ENCODE measurements at places on chromosomes 5 and 9. TPM values are rescaled to one million over a fixed set of nuclear protein-coding genes. Genes with fewer than 3 reads are reported as not detected.
A peak's percentile ranks its signal among the peaks of the same experiment; 100 is the strongest.

Gene KCNN2
- 4.6 TPM for total RNA-seq

GRCh38 chr5:157584628-157585027 lies 9.1 kb upstream of the ADAM19 start:
- DNase-seq, result no peak
- H3K4me3 ChIP-seq, result no peak overlapping the region
- H3K27me3 ChIP-seq, result no peaks in the 10 kb centered on the region
- no peak overlapping the region for H3K27ac ChIP-seq
- no peaks in the 10 kb centered on the region for H3K36me3 ChIP-seq

GRCh38 chr9:118104363-118104762 lies 400.2 kb downstream of the TLR4 start:
- DNase-seq, result no peak
- no peaks in the 10 kb centered on the region for H3K4me1 ChIP-seq
- H3K36me3 ChIP-seq, result no peaks in the 10 kb centered on the region
- no peak overlapping the region for H3K27ac ChIP-seq

DNA sequence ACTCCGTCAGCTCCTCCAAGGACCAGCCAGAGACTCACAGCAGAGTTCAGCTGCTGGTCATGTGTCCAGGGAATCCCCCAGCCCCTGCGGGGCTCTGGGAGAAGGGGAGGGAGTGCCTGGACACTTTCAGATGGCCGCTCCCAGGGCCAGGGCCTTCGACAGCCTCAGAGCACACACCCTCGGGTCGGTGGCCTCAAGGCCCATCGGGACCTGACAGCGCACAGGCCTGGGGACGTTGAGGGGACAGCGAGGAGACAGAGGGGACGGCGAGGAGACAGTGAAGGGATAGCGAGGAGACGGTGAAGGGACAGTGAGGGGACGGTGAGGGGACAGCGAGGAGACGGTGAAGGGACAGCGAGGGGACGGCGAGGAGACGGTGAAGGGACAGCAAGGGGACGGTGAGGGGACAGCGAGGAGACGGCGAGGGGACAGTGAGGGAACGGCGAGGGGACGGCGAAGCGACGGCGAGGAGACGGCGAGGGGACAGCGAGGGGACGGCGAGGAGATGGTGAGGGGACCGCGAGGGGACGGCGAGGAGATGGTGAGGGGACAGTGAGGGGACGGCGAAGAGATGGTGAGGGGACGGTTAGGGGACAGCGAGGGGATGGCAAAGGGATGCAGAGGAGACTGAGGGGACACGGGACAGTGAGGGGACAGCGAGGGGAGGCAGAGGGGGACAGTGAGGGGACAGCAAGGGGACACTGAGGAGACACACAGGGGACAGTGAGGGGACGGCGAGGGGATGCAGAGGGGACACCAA lies 47.3 kb downstream of the SLC12A7 start:
- H3K36me3 ChIP-seq, result peaks cover 9% of the 10 kb centered on the region
- H3K4me1 ChIP-seq, result no peaks in the 10 kb centered on the region
- no peak overlapping the region for H3K27ac ChIP-seq
- no peak for DNase-seq

Gene ZCCHC10
- 4.9 TPM for total RNA-seq

Gene ARID3C
- total RNA-seq, result not detected

DNA sequence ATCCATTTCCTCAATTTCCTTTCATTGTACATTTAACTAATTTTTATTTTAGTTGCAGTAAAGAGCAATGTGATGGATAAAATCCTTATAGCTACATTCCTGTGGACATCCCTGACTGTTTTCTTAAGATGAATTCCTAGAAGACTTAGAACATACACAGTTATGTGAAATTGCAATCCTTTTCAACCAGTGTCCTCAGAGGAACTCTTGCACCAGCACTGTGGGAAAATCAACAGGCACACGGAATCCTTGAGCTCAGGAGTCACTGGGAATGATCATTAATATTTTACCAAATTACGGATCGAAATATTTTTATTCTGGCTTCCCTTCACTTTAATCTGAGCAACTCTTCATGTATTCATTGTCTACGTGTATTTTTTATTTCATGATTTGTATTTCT lies 901.9 kb upstream of the WWC1 start:
- no peak overlapping the region for H3K4me3 ChIP-seq
- no peaks in the 10 kb centered on the region for H3K36me3 ChIP-seq

DNA sequence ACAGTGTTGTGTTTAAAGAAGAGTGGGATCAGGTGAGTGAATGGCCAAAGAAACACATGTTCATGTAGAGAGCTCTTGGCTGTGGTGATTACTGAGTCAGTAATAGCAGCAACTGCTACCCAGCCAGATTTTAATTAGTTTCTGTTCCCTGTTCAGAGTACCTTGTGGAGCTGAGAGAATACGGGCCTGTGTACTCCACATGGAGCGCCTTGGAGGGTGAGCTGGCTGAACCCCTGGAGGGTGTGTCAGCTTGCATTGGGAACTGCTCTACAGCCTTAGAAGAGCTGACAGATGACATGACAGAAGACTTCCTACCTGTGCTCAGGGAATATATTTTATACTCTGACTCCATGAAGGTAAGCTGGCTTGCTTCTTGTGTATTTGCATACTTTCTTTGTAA lies 52.3 kb downstream of the SLC46A2 start:
- no peak overlapping the region for H3K27ac ChIP-seq
- no peak overlapping the region for H3K4me3 ChIP-seq
- DNase-seq, result no peak
- H3K4me1 ChIP-seq, result peaks cover 13% of the 10 kb centered on the region
- H3K27me3 ChIP-seq, result no peaks in the 10 kb centered on the region
- H3K36me3 ChIP-seq, result no peaks in the 10 kb centered on the region

DNA sequence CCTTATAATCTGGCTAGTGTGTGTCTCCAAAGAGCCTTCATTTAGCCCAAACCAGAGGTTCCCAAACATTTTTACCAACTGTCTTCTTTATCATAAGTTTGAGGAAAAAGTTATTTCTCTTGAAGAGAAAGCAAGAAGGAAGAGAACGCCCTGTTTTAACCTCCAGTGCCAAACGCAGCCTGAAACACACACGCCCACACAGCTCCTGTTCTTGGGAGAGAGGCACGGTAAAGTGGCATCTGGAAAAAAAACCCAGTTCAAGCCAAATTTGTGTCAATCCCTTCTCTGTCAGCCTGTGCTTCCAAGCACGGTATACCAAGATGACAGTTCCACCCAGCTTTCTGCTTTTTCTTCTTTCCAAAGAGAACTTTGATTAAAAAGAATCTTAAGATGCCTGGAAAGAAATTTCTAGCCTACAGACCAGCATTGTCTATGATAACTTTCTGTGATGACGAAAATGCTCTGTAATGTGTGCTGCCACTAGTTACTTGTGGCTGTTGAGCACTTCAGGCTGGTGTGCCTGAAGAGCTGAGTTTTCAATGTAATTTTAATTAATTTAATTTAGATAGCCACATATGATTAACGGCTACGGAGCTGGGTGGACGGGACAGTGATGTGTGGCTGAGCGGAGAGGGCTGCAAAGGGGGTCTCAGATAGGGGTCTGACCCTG lies 62.3 kb downstream of the ACER2 start:
- no peaks in the 10 kb centered on the region for H3K27me3 ChIP-seq
- no peak overlapping the region for H3K27ac ChIP-seq

DNA sequence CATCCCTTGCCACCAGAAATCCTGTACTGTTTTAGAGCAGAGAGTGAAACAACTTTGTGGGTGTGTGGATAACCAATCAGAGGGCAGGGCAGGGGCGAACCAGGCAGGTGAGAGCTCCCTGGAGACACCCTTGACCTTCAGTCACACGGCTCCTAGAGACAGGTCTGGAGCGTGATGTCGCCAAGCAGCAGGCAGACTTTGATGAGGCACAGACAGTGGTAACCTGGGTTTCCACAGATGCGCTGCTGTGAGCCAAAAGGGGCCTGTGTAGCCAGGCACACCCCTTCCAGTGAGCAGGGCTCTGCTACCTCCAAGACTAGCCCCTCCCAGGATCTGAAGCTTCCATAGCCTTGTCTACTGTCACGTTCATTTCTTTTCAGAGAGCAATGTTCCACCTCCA lies 317.8 kb upstream of the ADCY2 start:
- no peaks in the 10 kb centered on the region for H3K4me1 ChIP-seq
- H3K4me3 ChIP-seq, result no peak overlapping the region
- no peaks in the 10 kb centered on the region for H3K27me3 ChIP-seq
- no peaks in the 10 kb centered on the region for H3K36me3 ChIP-seq

GRCh38 chr5:178240341-178240741 lies 7.7 kb upstream of the PHYKPL start:
- peaks cover 20% of the 10 kb centered on the region for H3K4me1 ChIP-seq
- no peak overlapping the region for H3K4me3 ChIP-seq
- no peak for DNase-seq
- H3K27ac ChIP-seq, result no peak overlapping the region
- no peaks in the 10 kb centered on the region for H3K36me3 ChIP-seq

DNA sequence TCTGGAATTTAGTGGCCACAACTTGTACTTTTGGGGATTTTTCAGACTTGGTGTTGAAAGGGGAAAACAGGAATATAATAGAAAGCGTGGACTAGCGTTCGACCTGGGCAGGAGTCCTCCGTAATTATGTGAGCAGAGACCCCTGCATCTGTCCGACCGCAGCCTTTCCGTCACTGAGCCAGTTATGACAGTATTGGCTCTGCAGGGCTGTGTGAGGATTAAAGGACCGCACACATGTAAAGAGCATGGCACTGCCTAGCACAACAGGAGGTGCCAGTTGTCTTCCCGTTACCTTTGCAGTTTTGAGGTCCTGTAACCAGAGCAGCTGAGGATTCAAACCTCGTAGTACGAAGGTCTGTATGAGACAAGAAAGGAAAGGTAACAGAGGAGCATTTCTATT lies 1.2 kb downstream of the B4GALT7 start:
- H3K4me1 ChIP-seq, result peaks cover 33% of the 10 kb centered on the region
- no peak overlapping the region for H3K4me3 ChIP-seq
- H3K27me3 ChIP-seq, result no peaks in the 10 kb centered on the region
- H3K27ac ChIP-seq, result no peak overlapping the region
- DNase-seq, result no peak
- no peaks in the 10 kb centered on the region for H3K36me3 ChIP-seq

Gene GLRA1
- not detected for total RNA-seq

DNA sequence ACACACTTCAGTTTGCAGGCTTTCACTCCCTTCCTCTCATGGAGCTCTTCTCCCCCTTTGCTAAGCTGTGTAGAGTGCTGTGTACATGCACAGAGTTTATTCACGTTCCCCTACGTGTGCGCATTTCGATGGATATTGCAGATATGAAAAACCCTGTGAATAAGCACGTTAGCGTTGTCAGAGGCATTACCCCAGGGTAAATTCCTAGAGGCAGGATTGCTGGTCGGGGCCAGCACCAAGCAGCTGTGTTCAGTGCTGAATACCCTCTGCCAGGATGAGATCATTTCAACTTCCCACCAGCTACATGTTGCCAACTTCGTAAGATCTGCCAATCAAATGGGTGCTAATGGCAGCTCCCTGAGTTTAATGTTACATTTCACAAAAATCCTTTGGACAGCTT lies 172.3 kb upstream of the PPP1R26 start:
- no peak overlapping the region for H3K27ac ChIP-seq
- H3K27me3 ChIP-seq, result no peaks in the 10 kb centered on the region
- no peak for DNase-seq
- H3K4me3 ChIP-seq, result no peak overlapping the region
- no peaks in the 10 kb centered on the region for H3K36me3 ChIP-seq
- H3K4me1 ChIP-seq, result no peaks in the 10 kb centered on the region

GRCh38 chr5:94288937-94289336 lies 329.5 kb downstream of the KIAA0825 start:
- H3K27me3 ChIP-seq, result no peaks in the 10 kb centered on the region
- no peak overlapping the region for H3K27ac ChIP-seq
- DNase-seq, result no peak
- H3K4me1 ChIP-seq, result peaks cover 12% of the 10 kb centered on the region
- no peaks in the 10 kb centered on the region for H3K36me3 ChIP-seq

DNA sequence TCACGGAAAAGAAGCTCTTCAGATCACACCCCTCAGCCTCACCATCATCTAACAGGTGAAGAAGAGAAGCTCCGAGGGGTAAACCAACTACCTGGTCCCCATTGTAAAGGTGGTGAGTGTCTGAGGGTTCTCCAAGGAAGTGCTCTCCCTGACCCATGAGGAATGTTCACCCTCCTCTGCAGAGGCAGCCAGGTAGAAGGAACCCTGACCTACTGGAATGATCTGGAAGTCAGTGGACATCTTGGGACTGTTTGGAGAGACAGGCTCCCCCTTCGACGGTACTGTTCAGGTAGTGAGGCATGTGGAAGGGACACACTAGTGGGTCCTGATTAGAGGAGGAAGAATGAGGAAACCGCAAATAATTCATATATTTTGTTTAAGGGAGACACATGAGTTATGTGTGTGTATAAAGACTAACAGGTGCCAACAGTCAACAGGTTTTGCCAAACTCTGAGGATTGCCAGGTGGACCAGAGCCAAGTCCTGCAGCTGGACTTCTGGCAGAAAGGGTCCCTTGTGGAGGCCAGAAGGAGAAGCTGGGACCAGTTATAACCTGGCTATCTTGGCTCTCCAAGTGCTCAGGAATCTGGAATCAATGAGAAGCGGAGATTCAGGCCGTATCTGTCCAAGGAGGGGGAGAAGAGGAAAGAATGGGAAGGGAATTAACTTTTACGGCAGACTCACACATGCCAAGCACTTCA lies 3.0 kb upstream of the ZBTB34 start:
- H3K4me3 ChIP-seq, result no peak overlapping the region
- DNase-seq, result peak; percentile 89

DNA sequence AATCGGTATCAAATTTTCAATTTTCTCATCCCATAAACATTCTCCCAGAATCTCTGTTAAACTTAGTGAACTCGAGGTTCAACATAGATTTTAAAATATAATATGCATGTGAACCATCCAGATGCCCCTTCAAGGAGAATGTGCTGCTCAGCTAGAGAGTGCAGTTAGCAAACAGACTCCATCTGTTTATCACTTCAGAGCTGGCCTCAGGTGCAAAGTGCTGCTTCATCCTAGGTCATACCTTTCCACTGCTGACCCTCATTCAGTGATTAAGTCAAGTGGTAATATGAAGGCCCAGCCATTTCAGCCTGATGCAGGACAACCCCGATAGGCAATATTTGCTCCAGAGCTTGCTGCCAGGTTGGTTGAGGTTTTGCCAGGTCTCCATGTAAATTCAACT lies 339.0 kb upstream of the POU5F2 start:
- no peak for DNase-seq
- no peaks in the 10 kb centered on the region for H3K36me3 ChIP-seq
- H3K27ac ChIP-seq, result no peak overlapping the region
- H3K4me3 ChIP-seq, result no peak overlapping the region
- no peaks in the 10 kb centered on the region for H3K4me1 ChIP-seq

DNA sequence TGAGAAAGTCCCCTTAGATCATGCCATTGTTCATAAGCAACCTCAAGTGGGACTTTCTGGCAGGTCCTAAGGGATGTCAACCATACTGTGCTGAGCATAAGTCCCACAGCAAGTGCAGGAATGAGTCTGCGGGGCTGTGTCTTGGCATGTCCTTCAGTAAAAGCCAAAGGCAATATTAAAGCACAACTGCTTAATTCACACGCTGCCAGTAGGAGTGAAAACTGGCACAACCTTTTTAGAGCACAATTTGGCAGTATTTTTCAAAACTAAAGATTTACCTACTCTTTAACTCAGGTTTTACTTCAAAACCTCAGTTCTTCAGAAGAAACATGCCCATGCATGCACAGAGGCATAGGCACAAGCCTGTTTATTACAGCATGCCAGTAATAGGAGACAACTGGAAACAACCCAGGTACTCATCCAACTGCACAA lies 24.4 kb upstream of the SMAD5 start:
- no peak overlapping the region for H3K27ac ChIP-seq
- peaks cover 21% of the 10 kb centered on the region for H3K4me1 ChIP-seq
- DNase-seq, result peak; percentile 47
- no peak overlapping the region for H3K4me3 ChIP-seq
- no peaks in the 10 kb centered on the region for H3K36me3 ChIP-seq
- H3K27me3 ChIP-seq, result no peaks in the 10 kb centered on the region

Data from body of pancreas (tissue), 4 donors.